ENCODE measurements at places on chromosomes 11 and 22.

DNA sequence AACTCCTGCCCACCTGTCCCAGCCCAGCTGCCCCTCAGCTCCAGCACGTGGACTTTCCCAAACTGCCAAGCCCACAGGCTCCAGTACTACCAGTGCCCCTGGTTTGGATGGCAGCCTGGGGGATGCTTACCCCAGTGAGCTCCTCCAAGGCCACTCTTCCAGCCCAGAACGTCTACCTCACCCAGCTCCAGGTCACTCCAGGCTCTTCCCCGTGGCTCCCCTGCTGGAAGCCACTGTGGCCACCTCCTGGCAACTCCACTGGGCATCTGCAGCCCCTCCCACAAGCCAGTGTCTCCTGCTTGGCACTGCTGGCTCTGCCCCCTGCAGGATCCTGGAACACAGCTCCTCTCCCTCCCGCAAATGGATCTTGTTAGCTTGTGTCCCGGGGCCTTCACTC, 29.3 kb downstream of the LMO1 start:
- no peak for DNase-seq

GRCh38 chr11:35418282-35419183, 825 bp downstream of the SLC1A2 start:
- no peak for DNase-seq

DNA sequence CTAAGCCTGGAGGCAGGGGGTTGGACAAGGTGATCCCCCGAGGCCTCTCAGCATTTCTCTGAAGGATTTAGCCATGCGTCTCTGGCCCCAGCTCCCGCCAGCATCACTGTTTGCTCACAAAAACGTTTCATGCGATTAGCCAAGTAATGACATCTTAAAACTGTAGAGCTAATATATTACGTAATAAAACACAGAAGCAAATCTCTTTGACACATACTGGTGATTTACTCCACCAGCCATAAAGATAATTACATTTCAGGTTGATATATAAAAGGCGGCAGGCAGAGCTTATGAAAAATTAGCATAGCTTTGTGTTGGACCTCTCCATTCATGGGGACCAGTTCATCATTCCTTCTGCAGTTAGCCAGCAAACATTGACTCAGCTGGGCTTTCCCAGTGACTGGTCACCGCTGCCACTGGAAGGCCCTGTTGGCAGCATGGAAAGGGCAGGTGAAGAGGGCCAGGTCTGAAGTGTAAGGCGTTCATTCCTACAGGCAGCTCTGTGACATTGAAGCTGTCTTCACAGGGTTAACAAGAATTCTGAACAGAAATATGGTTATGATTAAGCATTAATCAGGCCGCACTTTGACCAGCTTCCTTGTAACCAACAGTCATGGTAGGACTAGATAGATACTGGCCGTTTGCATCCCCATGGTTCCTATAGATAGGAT, 150.3 kb downstream of the NECTIN1 start:
- no peak for DNase-seq

DNA sequence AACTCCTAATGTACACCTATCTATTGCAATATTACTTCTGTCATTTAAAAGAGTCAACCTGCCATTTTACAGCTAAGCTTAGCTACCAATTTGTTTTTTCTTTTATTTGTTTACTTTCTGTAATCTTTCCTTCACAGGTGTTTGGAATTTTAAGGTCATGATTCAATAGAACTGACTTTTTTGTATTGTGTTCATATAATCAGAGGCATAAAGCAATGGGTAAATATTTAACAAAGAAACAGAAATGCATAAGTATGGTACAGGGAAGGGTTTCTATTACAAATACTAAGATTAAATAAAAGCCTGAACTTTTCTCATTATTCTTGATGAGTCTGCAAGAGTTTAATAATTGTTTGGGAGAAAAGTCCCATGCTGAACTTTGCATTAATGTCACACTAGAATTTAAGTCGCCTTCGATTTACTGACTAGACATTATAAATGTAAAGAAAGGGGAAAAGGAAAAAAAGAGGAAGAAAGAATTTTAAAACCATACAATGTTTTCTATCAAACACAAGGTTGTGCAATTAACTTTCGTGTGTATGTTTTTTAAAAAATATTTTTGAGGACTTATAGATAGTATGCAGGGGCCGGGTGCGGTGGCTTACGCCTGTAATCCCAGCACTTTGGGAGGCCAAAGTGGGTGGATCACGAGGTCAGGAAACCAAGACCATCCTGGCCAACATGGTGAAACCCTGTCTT, 35.0 kb upstream of the HIPK3 start:
- no peak for DNase-seq

- DNase-seq: no peak
Measured at GRCh38 chr11:86116386-86116726, 47.5 kb upstream of the PICALM start.

DNA sequence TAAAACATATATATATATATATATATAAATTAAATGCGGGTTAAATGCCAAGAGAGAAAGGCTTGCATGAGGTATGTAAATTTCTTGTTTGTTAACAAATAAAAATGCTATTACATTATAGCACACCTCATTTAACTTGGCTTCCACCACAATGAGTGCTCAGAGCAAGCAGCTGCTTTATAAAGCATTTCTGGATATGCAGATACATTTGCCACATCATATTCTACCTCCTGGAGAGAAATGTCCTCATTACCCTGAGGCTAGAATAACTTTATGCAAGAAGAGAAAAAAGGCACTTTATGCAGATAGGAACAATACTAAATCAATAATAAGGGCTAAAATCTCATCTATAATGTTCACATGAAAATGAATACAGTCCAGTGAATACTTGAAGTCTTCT, 181.7 kb upstream of the CCDC90B start:
- no peak for DNase-seq

DNA sequence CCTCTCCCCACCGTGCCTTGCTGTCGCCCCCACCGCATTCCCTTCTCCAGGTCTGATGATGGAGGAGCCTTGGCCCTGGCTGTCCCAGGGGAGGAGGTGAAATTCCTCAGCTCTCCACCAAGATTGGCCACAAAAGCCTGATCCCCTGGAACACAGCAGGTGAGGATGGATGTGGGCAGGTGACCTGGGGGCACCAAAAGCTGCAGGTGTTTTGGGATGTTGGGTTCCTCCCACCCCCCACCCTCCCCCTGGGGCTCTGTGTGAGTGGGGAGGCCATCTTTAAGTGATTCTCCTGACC, 639 bp downstream of the TRIOBP start:
- no peak for DNase-seq

GRCh38 chr11:73413256-73413655, 37.1 kb downstream of the RELT start:
- DNase-seq: no peak

GRCh38 chr22:41482319-41482935, 13.5 kb downstream of the ACO2 start:
- no peak for DNase-seq

DNA sequence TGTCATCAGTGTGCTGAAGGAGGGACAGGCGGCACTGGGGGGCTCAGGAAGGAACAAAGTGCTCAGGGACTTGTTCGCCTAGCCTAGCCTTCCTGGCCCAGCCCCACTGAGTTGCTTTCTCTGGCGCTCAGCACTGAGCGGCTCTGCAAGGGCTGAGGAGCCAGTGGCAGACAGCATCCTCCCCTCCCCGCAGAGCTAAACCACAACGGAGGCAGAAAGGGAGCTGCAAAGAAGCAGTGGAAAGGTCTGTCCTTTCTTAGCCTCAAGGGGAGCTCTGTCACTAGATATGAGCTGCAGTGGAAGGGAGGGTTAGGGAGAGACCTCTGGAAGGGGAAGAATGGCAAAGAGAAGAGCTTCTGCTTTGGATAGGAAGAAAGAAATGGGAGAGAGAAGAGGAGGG, 89.7 kb upstream of the PHOX2A start:
- DNase-seq: no peak

DNA sequence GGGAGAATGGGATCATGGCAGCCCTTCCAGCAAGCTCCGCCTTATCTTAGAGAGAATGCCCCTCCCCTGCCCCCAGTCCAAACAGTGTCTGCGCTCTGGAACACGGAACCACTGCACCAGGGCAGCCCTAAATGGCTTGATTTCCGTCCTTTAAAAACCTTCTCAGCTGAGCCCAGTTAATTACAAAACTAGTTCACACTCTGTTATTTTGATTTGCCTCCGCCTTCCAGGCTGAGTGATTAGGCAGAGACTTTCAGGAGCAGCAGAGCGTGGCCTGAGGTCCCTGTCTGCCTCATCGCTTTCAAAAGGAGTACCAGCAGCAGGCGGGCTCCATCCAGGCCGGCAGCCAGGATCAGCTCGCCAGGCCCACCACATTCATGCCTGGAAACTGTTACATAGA, 313.0 kb downstream of the BRD1 start:
- DNase-seq: no peak

- DNase-seq: no peak
Measured at GRCh38 chr11:65917434-65918210, 1.2 kb downstream of the C11orf68 start.

- DNase-seq: no peak
Measured at GRCh38 chr11:85810521-85810870, 445 bp downstream of the SYTL2 start.

- DNase-seq: no peak
Measured at GRCh38 chr11:65574811-65575567, 864 bp upstream of the EHBP1L1 start.

DNA sequence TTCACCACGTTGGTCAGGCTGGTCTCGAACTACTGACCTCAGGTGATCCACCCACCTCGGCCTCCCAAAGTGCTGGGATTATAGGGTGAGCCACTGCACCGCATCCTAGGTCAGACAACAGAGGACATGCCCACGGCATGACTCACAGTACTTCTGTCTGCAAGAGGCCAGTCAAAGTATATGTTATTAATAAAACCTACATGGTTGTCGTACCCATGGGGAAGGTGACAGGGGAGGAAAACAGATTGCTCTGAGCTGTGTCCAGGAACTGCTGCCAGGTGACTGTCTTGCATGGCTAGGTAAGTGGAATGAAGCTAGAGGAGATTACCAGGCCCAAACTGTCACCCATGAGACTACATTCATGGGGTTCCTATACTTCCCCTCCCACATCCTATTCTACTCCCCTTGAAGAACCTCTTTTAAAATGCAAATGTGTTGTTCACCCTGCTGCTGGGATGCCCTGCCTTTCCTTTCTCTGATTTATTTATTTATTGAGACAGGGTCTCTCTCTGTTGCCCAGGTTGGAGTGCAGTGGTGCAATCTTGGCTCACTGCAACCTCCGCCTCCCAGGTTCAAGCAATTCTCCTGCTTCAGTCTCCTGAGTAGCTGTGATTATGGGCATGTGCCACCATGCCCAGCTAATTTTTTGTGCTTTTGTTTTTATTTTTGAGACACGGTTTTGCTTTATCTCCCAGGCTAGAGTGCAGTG, 2.0 kb upstream of the NLRX1 start:
- no peak for DNase-seq

GRCh38 chr11:92784331-92784730, 185.1 kb upstream of the MTNR1B start:
- DNase-seq: no peak

DNA sequence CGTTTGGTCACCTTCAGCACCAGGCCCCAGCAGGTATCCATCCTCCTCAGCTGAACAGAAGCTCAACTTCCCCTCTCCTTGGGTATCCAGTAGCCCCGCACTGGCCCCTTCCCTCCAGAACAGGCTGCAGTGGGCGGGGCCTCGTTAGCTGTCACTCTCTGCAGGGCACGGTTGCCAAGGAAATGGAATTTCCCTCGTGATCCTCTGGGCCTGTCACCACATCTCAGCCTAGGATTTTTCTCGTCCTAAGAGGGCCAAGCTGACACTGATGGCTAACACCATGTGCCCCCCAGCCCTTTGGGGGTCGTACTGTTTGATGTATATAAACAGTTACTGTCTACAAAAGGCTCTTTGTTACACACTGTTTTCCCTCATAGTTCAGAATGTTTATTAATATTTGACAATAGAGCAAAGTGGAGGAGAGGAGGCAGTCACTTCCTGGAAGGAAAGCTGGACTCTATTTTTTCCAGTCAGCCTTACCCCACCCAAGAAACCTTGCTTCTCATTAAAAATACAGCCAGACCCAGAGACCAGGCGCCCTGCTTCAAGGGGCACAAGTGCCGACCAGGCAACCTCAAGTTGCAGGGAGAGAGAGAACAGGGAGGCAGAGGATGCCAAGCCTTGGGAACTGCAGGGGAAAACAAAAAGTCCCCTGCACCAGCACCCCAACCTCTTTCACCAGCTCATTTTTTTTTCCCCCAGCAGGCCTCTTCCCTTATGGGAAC, 44.5 kb downstream of the FEZ1 start:
- DNase-seq: no peak

DNA sequence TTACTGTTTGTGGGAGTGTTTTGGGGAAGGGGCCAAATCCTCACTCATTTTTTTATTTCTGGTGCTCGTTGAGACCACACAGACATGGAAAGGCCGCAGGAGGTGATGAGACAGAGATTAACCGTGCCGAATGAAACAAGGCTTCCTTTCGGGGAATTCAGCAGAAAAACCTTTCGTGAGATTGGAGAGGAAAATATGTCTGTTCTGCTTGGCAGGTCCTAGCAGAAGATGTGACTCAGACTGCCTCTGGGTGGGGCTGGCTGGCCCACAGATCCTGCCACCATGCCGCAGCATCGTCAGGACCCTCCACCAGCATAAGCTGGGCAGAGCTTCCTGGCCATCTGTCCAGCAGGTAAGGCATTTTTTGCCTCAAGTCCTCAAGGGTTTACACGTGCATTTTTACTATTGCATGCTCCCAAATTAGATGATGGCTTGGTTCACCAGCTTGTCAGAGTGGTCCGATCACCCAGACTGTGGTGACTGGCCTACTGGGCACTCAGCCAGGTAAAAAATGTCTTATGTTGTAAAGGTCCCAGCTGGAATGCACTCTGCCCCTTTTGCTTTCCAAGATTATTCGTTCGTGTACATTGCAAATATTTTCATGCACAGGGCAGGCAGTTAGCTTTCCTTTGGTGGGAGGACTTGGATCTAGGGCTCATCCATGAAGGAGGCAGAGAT, 1.5 kb downstream of the DDB2 start:
- DNase-seq: no peak

DNA sequence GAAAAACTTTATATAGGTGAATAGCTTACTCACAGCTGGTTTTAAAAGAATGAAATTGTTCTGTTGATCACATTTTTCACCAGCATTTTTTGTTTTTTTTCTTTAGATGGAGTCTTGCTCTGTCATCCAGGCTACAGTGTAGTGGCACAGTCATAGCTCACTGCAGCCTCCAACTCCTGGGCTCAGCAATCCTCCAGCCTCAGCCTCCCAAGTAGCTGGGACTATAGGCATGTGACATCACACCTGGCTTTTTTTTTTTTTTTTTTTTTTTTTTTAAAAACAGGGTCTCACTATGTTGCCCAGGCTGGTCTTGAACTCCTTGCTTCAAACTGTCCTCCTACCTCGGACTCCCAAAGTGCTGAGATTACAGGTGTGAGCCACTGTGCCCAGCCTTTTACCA, 3.6 kb downstream of the PACS1 start:
- DNase-seq: no peak

All from cortex of kidney (tissue), 1 donor.